Foreskin keratinocyte (primary cell): ENCODE measurements at places on chromosomes 2 and 18.

DNA sequence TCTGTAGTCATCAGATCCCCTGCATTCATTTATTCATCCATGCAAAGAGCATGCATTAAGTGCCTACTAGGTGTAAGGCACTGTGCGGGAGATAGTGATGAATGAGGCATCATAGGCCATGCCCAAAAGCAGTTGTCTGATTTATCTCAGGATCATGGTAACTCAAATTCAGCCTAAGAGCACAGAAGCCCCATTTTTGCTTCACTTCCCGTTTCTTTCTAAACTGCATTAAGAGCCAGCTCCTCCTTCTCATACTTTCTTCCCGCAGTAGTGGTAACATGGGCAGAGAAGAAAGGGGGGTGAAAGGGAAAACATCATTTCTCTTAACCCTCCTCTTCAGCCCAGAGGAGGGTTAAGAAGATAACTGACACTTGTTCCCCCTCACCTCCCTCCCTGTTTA is 2.9 kb downstream of the GPR45 start:
- DNase-seq = no peak

DNA sequence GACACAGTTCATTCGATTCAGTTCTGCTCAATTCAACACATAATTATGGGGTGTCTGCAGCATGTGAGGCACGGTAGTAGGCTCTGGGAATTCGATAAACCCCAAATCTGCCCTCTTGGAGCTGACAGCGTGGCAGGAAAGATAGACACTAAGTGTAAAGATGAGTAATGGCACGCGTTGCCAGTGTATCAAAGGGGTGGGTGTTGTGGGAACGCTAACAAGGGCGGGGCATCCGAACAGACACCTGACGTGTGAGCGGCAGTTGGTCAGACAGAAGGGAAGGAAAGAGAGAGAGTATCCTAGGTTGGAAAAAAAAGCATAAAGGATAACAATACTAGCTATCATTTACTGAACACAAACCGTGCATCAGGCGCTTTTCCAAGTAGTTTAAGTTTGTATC is 125.7 kb upstream of the HAAO start:
- DNase-seq = peak; percentile 51

- DNase-seq = no peak
Observed at GRCh38 chr2:168712053-168712452, 90.4 kb upstream of the NOSTRIN start.

GRCh38 chr2:224958462-224958857 is 83.8 kb downstream of the DOCK10 start:
- no peak for DNase-seq

- no peak for DNase-seq
Observed at GRCh38 chr2:145927131-145927950, 1407.4 kb upstream of the ZEB2 start.
